Mucosa of descending colon (tissue), 3 donors: ENCODE measurements at places on chromosomes 5 and 9.

GRCh38 chr9:34047864-34048726 lies 592 bp downstream of the UBAP2 start:
- peak; percentile 67 for DNase-seq

DNA sequence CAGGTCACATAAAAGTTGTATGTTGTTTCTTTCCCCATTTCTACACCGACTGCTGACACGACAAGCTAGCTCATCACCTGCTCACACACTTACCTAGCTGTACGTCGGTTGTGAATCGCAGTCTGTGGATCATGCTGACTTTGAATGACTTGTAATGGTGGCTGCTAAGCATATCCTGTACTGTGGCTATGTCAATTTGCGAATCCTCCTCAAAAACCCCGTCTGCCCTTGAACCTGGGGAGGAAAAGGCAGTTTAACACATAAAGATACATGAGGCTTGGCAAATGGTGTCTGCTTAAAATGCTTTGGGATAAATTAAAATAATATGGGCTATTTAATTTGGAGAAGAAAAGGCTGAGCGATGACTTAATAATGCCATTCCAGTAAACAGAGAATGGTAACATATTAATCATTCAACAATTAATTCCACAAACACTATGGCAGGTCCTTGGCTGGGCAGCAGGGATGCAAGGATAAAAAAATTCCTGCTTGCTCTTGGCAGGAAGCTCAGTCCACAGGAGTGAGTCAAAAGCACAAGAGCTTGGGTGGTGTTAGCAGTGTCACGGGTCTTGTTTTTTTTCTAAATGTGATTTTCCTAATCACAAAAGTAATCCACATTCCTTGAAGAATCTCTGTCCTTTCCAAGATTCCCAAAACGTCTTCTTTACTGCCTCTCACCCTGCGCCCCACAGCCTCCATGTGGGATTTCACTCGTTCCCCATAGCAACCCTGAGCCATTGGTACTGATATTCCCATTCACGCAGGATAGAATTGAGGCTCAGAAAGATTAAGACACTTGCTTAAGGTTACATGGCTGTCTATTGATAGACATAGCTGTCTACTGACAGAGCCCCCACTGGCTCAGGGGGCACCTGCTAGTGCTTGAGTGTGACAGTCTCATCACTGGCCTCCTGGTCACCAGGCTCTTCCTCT lies 222.4 kb downstream of the MAPKAP1 start:
- no peak for DNase-seq

GRCh38 chr5:179313849-179314521 lies 31.3 kb downstream of the ADAMTS2 start:
- peak; percentile 67 for DNase-seq

DNA sequence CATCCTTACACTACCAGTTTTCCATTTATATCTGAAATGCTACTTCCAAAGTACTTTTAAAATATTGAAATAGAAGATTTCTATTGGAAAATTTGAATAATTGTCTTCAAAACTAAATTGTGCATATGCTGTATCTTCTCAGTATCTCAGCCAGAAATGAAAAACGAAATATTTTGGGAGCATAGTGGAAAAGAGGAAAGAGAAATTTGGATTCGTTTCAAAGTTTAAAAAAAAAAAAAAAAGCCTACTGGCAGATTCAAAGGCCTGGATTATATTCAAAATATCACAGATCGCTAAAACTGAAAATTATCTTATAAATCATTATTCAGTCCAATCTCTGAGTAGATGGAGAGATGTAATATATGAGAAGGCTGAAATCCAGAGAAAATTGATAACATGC lies 440.7 kb downstream of the TAF11L14 start:
- no peak for DNase-seq

- DNase-seq = no peak
Measured at GRCh38 chr5:157324237-157324636, 58.3 kb downstream of the CYFIP2 start.

DNA sequence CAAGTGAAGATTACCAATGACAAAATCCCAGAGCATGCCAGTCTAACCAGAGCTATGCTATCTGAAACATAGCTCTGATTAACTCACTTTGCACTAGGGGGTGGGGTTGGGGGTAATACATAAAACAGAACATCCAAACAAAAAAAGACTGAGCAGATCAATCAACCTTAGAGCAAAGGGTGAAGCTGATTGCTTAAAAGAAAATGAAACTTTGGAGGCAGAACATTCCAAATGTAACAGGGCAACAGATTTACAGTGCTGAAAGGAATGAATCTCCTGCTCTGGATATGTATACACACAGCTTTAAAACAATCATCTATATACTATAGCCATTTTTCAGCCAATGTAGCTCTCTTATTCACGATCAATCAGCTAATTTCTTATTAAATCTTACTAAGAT lies 4.9 kb downstream of the IL6ST start:
- DNase-seq = no peak

DNA sequence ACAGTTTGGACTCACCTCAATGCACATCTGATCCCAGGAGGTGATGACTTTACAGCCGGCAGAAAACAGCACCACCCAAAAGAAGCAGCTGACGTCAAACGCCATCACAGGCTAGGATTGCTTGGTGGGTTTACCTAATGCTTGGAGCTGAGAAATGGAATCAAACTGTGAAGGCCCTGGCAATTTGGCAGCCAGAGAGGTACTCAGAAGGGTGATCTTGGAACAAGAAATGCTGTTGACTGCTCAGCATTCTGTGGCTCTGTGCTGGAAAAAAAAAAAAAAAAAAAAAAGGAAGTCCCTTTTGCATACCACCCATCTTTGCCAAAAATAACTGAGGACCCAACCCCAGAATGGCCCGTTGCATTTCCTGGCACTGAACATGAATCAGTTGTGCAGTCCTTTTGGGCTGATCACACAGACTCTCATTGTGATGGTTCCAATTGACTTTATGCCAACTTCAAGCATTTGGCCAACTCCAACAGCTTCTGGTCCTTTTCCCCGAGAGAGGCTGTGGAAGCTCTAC lies at the start of gene CD180:
Gene CD180, minus strand, starts transcription at position 263 of the 523 bp plus-strand sequence. Its CDS starts 158 bp downstream, at position 105.
- DNase-seq = no peak

GRCh38 chr5:150258130-150258529 lies 31.4 kb downstream of the CAMK2A start:
- DNase-seq = no peak

- no peak for DNase-seq
Measured at GRCh38 chr5:33588654-33589372, 148.0 kb downstream of the TARS1 start.

- DNase-seq = no peak
Measured at GRCh38 chr9:120914953-120915352, 11.6 kb downstream of the TRAF1 start.

GRCh38 chr9:109815366-109815947 lies 35.5 kb downstream of the PALM2AKAP2 start:
- no peak for DNase-seq

- no peak for DNase-seq
Measured at GRCh38 chr9:86997951-86998350, 50.6 kb upstream of the GAS1 start.

GRCh38 chr5:11110128-11110527 lies 349.1 kb upstream of the DAP start:
- DNase-seq = no peak

DNA sequence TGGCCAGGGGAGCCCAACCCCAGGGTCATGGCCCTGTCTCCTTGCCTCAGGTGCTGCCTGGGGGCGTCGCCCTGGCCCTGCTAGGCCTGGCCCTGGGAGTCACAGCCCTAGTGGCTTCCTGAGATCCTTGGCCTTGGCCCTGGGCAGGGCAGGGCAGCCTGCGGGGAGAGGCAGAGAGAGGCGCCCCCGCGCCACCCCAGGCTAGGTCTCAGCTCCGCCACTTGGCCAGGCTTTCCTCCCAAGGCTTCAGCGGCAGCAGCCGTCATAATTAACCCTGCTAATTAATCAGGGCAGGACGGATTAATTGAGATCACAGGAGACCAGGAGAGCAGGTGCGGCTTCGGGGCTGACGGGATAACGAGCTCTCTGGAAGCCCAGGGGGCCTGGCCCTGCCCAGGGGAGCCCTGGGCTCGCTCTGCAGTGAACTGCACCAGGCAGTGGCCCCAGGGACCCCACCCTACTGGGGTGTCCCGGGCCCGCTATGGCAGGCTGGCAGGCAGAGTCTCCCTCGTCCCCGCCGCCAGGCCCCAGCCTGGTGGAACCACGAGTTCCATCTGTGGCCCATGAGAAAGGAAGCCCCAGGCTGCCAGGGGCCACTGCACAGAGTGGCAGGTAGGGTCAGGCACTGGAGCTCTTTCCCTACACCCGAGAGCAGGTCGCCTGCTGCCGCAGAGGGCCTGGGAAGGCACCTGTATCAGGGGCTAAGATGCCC lies 269.6 kb downstream of the PBX3 start:
- no peak for DNase-seq

DNA sequence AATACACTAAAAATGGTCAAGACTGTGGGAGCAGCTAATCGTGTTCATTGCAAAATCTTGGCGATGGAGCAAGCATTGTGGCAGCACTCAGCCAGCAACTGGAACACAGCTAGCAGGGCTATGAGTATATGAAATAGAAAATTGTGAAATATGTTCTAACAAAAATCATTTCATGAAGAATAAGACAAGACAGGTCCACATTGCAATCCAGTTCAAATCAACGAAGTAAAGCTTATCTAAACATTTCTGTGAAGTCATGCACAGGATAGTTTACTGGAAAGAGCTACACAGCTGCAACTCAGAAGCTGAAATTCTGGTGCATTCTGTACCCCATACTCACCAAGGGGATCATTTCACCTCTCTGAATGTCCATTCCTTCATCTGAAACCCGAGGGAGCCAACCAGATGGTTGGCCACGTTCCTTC lies 5.3 kb upstream of the NFIL3 start:
- DNase-seq = no peak

GRCh38 chr5:138981131-138981530 lies 106.0 kb upstream of the LRRTM2 start:
- no peak for DNase-seq

DNA sequence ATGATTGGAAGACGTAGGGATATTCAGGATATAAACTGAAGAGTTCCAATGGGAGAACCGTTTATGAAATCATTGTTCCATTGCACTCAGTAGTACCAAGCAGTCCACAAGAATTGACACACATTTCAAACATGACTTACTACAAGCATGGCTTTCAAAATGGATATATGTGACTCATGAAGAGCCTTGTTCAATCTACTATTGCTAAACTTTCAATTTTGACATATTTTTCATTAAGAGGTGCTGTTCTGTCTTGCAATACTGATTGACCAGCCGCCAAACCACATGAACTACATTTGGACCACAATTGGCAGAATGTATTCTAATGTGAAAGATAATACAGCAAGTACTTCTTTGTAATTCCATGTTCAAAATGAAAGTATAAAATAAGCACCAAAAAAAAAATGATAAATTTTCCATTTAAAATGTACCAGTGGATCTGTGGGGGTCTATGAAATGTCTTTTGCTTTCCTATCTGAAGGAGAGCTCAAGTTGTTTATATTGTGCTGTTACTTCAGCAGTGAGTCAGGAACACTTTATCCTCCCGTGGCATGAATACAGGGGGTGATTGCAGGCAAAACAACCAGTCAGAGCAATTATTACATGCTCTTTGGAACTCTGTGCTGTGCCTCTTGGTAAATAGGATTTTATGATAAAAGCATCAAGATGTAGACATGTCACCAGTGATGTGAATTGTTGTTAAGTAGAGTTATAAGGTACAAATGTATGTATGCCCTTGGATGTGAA lies 366.0 kb downstream of the ARRDC3 start:
- no peak for DNase-seq

DNA sequence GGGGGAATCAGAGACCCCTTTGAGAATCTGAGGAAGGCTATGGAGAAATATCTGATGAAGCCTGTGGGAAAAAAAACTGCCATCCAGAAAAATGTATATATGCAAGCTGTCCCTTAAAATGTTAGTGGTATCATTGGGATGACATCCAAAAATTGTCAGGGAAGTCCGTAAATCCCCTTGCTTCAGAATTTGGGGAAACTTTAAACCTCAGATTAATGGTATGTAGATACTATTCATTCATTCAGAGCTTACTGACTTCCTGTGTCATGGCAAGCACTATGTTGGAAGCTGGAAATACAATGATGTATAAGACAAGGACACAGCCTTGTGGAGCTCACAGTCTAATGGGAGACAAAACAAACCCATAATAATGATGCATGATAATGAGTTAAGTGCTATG lies 10.9 kb upstream of the MOB3B start:
- no peak for DNase-seq
